T-cell (primary cell): ENCODE measurements at places on chromosomes 11 and 22.
A peak's percentile ranks its signal among the peaks of the same experiment; 100 is the strongest.

DNA sequence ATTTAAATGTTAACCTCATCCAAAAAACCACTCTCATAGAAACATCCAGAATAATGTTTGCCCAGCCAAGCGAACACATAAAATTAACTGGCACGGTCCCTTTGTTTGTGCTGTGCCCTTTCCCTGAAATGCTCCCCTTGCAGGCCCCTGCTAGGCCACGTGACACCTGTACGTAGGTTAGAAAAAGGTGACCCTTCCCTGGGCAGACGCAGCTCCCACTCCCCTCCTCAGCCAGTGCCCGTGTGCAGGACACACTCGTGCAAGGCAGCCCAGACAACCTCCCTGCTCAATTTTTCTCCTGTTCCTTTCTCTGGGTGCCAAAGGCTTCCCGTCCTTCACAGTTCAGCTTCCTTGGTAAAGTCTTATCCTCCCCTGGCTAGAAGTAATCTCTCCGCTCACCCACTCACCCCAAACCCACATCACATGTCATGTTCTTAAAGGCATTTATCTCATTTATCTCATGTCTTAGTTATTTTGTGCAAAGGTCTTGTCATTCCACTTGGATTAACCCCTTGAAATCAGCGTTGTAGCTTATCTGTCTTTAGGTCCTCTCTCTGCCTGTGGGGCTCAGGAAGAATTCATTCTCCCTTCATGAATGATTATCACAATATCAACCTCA is 20.7 kb downstream of the FAM83F start:
- no peak overlapping the region for H3K4me3 ChIP-seq
- peaks cover 4% of the 10 kb centered on the region for H3K27me3 ChIP-seq
- DNase-seq, result no peak

DNA sequence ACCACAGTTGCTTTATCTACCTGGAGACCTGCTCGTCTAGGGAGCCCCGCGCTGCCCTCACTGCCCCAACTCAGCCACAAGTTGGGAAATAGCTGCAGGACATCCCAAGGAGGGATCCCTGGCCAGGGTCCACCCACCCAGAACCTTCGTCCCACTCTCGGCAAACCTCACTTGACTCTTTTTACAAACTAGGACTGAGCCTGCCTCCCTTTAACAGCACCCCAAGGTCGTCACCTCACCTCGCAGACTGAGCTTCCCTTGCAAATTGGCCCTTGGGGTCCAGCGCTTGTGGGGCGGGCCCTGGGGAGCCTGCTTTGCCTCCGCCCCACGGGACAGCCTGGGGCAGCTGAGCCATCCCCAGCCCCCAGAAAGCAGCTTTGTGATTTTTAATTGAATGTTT is 1505.8 kb downstream of the TBC1D22A start:
- DNase-seq, result no peak
- no peaks in the 10 kb centered on the region for H3K4me1 ChIP-seq
- no peak overlapping the region for H3K27ac ChIP-seq
- peaks cover 50% of the 10 kb centered on the region for H3K27me3 ChIP-seq

GRCh38 chr11:117219995-117220394 is 11.9 kb downstream of the PCSK7 start:
- H3K27ac ChIP-seq, result no peak overlapping the region
- DNase-seq, result no peak
- H3K27me3 ChIP-seq, result no peaks in the 10 kb centered on the region
- no peak overlapping the region for H3K4me3 ChIP-seq
- no peaks in the 10 kb centered on the region for H3K4me1 ChIP-seq

DNA sequence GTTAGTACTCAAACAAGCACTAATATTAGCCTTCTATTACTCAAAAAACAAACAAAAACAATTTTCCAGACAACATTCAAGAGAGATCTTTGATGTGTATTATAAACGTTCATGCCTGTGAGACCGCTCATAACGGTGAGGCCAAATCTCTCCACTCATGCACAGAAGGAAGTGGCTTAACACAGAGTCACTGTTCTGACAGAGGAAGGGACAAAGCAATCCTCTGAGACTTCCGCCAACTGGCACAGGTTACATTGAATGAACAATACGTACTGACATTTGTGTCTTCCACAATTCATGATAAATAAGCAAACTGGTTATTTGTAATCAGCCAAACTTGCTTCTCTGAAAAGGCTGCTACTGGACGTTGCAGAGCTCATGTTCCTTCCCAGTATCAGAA is 30.5 kb downstream of the CHKA start:
- DNase-seq, result no peak
- no peaks in the 10 kb centered on the region for H3K27me3 ChIP-seq
- H3K27ac ChIP-seq, result no peak overlapping the region
- H3K4me1 ChIP-seq, result no peaks in the 10 kb centered on the region

DNA sequence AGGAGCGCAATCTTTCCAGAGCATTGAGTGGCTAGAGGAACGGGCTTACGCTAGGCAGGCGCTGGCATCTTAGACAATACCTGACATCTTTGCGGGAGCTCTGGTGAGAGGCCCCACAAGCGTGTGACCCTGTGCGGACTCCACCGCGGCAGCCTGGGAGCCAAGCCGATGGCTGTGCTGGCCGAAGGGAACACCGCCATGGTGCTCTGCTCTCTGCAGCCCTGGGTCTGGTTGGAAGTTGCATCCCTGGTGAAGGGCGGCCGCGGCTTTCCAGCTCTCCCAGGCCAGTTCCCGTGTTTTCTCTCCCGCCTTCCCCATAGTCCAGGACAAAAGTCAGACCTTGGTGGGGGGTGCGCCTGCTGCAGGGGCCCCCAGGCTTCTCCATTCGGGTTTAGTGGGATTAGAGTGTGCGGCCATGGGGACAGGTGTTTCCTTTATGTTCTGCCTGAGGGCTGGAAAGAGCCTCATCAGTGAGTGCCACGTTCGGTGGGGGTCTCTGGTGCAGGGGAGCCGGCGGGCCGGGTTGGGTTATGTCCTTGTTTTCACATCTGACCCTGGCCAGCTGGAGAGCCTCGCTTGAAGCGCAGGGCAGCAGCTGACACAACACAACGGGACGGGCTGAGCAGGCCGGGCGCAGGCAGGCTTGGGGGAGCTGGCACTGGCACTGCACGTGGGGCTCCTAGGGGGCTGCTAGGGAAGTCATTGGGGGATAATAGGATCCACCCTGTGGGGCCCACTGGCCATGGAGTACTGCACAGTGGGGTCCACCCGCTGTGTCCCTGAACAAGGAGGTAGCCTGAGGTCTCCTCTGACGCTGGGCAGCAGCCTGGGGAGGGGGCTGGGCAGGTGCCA is 94.8 kb downstream of the KCNQ1 start:
- no peak overlapping the region for H3K4me3 ChIP-seq
- H3K27me3 ChIP-seq, result no peaks in the 10 kb centered on the region
- H3K27ac ChIP-seq, result no peak overlapping the region
- H3K4me1 ChIP-seq, result no peaks in the 10 kb centered on the region

- H3K4me1 ChIP-seq, result no peaks in the 10 kb centered on the region
- H3K4me3 ChIP-seq, result no peak overlapping the region
- H3K36me3 ChIP-seq, result no peaks in the 10 kb centered on the region
- H3K27ac ChIP-seq, result peak overlapping the region; percentile 65
- no peaks in the 10 kb centered on the region for H3K27me3 ChIP-seq
Measured at GRCh38 chr22:47495110-47495509, 732.7 kb downstream of the TBC1D22A start.
